ENCODE measurements at places on chromosomes 3 and 15. TPM values are rescaled to one million over a fixed set of nuclear protein-coding genes. Genes with fewer than 3 reads are reported as not detected.

GRCh38 chr3:98980915-98981596 is 79.6 kb upstream of the DCBLD2 start:
- DNase-seq: no peak

LZTFL1 gene
- total RNA-seq: 16.3 TPM

XPC gene
- total RNA-seq: 29.7 TPM

DNA sequence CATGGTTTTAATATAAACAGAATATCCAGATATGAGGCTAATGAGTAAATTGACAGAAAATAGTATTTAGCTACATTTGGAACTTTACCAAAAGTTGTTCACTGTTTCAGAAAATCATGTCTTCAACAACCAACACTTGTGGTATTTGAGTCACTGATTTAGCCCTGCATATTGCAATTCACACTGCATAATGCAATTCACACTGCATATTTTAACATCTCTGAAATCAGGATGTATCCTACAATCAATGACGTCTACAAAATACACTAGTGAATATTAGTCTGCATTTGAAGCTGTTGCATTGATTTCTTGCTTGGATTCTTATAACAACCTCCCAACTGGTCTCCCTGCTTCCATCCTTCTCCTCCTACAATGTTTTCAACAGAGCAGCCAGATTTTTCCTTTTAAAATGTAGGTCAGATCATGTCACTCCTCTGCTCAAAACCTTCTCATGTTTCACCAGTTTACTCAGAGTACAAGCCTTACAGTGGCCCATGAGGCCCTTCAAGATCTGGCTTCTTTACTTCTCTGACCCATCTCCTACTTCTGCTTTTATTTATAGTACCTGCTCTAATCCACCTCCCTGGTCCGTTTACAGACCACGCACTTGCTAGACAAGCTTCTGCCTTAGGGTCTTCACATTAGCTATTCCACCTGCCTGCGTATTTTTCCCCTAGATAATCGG is 11.4 kb upstream of the RAB11A start:
- DNase-seq: no peak

GCSAM gene
- total RNA-seq: 0.51 TPM

- no peak for DNase-seq
Measured at GRCh38 chr15:47333734-47334133, 383.6 kb upstream of the SEMA6D start.

TEX9 gene
- 3.9 TPM for total RNA-seq

HEMK1 gene
- 12.0 TPM for total RNA-seq
